Activated CD4-positive, alpha-beta T cell treated with anti-CD3 and anti-CD28 coated beads, Interleukin-2, amount 50 U/mL, for 24 hours (primary cell): ENCODE measurements at places on chromosomes 5 and 9.

DNA sequence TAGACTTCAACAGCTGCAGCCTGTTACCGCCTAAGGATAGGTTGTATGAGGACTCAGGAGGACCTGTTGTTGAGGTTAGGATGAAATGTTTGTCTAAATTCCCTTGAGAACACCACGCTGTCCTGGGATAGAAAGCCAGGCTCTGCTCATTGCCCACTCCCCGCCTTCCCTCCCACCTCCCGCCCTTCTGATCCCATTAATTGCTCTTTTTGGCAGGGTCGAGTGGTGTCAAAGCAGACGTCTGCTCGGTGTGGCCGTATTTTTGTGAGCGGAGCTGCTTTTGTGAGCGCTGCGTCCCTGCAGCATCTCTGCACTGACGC is 62.3 kb downstream of the SPATA31C2 start:
- DNase-seq = no peak

DNA sequence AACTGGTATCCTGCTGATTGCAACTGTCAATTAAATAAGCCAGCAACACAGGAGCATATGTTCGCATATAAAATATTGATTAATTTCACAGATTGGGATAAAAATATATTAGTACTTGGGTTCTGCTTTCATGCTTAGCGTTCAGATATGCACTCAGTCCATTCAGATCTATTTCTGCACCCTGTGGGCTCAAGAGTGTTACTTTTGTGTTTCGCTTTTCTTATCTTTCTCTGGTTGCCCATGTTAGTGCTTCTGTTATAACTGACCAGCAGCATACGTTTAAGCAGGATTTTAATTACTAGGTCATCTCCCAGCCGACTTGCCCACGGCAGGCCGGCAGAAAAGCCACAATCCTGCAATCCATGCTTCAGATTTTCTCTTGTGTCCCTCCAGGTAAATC is 289.1 kb downstream of the EBF1 start:
- DNase-seq = no peak

DNA sequence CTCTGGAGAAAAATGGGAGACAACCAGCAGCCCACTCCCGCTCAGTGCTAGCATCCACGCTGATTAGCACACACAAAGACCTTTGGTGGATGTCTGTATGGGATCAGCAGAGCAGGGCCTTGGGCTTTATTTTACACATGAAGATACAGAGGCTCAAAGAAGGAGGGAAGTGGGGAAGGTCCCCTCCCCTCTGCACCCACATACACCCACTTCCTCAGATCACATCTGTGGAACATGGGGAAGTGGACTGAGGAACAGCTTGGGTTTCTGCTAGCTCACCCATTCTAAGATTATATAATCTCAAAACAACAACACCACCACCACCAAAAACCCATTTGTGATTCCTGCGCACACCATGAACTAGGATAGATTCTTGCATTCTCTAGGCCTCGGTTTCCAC is 14.0 kb downstream of the GGTA1 start:
- no peak for DNase-seq

- no peak for DNase-seq
Observed at GRCh38 chr5:126514131-126514557, 80.9 kb downstream of the ALDH7A1 start.

DNA sequence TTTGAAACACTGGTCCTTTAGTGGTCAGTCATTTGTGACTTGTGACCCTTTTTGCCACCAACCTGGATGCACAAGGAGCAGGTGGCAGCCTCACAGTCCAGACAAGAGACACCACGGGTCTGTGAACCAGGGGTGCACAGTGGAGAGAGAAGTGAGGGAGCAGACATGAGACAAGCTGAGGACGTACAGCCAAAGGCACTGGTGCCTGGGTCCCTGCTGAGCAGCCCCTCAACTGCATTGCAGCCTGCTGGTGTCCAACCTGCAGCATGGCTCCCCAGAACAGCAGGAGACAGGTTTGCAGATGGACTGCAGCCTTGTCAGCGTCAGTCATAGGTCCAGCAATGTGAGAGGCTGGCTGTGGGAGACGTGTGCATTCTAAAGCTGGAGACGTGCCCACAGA is 124.2 kb upstream of the FSTL4 start:
- DNase-seq = no peak

DNA sequence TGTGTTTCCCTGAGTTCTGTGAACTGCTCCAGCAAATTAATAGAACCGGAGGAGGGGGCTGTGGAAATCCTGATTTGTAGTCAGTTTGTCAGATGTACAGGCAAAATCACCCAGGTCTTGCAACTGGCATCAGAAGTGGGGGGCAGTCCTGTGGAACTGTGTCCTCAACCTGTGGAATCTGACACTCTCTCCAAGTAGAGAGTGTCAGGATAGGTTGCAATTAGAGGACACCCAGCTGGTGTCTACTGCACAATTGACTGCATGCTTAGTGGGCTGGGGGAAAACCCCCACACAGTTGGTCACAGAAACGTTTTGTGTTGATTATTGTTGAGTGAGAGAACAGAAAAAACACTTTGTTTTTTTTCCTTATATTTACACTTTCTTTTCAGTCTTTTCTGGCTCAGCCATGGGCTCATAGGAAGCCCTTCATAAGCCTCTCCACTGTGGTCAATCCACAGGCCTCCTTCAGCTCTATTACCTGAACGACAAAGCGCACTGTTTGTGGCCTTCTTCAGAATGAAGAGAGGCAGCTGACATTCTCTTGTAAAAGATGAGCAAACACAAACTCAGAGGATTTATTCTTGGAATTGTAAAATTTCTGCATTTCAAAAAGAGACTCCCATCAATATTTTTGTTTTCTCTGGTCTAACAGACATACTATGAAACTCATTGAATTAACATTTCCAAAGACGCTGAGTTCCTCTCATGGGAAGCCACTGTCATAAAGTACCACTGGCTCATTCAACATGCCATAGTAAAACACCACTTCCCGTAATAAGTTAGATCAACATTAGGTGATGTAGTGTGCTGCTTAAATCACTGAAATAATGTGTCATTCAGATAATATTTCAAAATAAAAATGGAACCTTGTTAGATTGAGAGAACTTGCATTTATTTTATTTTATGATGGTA is 348.9 kb upstream of the RFX3 start:
- no peak for DNase-seq

GRCh38 chr9:82565188-82565969 is 497.6 kb downstream of the RASEF start:
- DNase-seq = no peak

DNA sequence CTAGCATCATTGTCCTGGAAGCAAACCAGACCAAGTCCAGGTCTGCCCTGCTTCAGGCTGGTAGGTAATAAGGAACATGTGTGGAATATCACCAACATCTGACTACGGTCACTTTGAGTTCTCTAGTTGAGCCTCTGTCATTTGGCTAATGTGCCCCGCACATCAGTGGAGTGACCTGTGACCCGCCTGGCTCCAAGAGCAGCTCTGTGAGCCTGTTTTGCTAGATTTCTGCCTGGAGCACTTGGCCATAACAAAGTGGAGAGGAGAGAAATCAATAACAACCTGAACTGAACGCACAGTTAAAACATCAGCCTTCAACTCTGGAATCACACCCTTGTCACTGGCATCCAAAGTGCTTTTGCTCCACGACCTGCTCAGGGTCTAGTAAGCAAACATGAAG is 115.7 kb downstream of the PPP2R2B start:
- no peak for DNase-seq

- no peak for DNase-seq
Observed at GRCh38 chr9:88880199-88880598, 111.1 kb upstream of the S1PR3 start.

GRCh38 chr9:104970271-104970987 is 42.5 kb upstream of the ABCA1 start:
- DNase-seq = no peak

- DNase-seq = no peak
Observed at GRCh38 chr5:128014578-128014977, 69.0 kb upstream of the SLC12A2 start.

DNA sequence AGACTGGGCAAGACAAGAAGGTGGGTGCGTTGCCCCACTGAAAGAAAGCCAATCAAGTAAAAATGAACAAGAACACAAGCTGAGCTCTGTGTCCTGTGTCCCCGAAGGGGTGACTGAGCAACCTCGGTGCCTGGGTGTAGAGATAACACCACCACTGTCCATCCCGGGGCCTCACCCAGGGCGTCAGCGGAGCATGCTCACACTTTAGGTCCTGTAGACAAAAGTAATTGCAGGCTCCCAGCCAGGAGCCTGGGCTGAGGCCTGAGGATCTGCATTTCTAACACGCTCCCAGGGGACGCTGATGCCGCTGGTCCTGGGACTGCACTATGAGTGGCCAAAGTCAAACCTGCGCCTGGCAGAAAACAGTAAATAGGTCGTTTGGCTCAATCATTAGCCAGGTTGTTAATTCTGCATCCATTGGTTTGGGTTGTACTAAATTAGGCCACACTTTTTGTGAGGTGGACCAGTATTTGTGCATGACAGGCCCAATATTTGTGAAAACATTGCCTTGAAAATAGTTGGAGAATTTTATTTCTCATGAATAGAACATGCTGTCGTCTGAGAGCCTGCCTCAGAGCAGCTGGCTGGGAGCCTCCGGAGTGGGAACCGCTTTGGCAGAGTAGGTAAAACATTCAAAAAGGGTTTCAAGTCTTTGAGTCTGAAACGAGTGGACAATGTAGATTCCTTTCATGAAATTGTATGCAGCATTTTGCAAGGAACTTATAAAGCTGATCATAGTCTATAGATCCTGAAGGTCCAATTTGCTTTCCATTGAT is 38.3 kb downstream of the ANKRD33B start:
- DNase-seq = no peak

GRCh38 chr5:71810471-71811195 is 91.6 kb downstream of the CARTPT start:
- no peak for DNase-seq

- no peak for DNase-seq
Observed at GRCh38 chr9:101569741-101570501, 24.8 kb downstream of the PPP3R2 start.

- no peak for DNase-seq
Observed at GRCh38 chr9:618478-618877, 223.0 kb upstream of the DMRT1 start.

GRCh38 chr5:180603076-180603594 is 11.8 kb upstream of the SCGB3A1 start:
- DNase-seq = no peak

- DNase-seq = no peak
Observed at GRCh38 chr5:1387876-1388275, 43.0 kb upstream of the CLPTM1L start.

- no peak for DNase-seq
Observed at GRCh38 chr5:160480652-160481051, 59.0 kb downstream of the PTTG1 start.

GRCh38 chr5:58462623-58463230 is 2.8 kb upstream of the PLK2 start:
- no peak for DNase-seq

GRCh38 chr5:168472329-168472728 is 13.9 kb upstream of the RARS1 start:
- no peak for DNase-seq

DNA sequence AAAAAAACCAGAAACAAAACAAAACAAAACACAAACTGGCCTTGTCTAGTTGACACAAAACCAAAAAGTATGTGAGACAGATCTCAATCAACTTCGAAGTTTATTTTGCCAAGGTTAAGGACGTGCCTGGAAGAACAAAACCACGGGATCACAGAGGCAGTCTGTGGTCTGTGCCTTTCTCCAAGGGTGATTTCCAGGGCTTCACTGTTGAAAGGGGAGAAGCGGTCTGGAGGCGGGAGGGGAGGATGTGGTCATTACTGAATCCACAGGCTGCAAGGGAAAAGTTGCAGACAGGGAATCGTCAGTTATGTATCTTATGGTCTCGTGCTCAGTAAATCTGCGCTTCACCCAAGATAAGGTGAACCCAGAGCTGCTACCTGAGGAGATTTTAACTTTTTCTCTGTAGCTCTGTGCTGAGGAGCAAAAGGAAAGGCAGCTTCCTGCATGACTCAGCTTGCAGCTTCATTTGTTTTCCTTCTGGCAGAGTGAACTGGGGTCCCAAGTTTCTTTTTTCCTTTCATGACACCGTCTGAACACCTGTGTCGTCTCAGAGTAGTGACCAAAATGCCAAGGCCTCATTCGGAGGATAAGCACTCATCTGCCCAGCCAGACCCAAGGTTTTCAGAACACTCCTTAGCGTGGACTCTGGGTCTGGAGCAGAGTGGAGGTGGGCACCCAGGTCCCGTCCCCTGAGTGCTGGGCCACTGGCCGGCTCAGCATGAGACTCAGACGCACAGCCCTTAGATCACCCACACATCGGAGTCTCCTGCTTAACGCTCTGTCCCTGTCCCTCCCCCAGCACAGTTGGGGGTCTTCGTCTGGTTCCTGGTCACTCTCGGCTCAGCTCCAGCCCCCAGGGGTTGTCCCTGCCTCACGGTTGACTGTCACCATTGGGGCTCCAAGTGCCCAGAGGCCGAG is 25.9 kb downstream of the ROPN1L start:
- DNase-seq = no peak

GRCh38 chr5:88925692-88926490 is 42.9 kb upstream of the MEF2C start:
- no peak for DNase-seq

DNA sequence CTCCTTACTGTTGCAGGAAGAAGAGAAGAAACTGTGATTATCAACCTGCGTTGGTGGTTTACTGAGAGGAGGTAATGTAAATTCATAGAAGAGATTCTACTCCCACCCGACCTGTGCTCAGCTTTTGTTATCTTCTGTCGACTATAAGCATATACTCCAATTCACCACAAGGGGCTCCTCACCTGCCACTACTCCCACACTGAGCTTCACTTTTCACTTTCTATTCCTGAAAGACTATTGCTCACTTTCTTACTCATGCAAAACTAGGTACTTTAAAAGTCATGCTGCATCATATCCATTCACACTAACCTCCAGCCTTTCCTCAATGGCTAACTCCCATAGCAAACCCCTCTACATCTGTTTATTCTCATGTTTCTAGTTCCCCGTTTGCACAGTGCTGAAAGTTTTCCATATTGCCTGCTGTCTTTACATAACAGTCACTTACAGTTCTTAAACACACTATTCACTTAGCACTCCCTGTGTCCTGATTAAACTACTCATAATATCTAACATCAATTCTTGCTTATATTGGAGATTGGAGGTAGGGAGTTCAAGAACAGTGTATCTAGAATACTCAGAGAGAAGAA is 1062.6 kb downstream of the NR2F1-AS1 start:
- no peak for DNase-seq

DNA sequence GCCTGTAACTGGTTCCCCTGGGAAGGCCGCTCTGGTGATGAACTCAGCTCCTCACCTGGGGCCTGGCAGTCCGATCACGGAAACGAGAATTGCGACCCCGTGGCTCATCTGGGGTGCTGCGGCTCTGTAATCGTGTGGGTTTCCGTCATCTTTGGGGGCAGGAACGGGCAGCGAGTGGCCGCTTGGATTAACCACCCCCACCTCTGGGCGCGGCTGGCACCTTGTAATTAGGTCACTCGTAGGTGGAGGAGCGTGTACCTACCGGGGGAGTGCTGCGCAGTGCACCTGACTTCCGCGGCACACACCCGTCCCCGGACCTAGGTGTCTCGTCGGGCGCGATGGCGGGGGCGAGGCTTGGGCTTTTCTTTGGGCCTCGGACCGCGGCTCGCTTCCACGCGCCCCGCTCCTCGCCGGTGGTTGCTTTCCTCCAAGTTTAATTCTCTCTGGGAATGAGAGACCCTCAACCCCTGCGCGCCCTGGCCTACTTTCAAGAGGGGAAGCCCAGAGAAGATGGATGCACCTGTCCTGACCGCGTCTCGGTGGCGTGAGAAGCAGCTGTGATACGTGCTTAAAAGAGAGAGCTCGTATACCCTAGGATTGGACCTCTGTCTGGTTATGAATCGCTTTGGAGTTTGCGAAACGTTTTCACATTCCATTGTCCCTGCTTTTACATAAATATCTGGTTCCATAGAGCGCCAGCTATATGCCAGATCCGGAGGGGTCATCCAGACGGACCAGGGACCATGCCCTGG is 744 bp upstream of the PPP2CA start:
- DNase-seq = no peak

- no peak for DNase-seq
Observed at GRCh38 chr5:556909-557441, 32.7 kb upstream of the SLC9A3 start.
